ENCODE measurements at places on chromosomes 12 and 14.

DNA sequence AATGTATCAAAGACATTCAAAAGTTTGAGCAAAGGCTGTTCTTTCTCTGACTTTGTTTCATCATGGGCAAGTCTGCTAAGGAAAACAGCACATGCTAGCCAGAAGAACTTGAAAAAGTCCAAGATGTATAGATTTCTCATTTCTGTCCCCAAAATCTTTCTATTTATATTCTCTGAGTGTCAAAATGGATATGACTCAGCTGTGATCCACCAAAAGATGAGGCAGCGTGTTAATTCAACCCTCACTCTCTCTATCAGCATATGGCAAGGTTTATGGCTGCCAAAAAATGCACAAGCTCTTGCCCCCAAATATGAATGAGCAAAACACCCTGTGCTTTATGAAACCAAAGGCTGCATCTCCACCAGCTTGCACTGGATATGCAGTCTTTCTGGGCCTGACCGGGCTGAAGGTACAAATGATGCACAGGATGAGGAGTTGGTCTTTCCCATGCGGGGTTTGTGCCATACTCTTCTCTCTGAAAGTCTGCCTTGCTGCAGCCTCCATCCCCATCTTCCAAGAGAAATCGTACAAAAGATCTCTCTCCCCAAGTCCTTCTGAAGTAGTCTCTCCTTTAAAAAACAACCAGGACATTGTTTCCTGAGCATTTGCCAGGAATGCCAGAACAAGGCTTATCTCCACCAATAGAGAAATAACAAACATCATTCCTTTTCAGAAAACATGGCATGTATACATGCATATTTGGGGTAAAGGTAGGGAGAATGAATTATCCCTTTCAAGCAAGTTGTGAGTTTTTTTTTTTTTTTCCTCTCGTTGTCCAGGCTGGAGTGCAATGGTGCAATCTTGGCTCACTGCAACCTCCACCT, 203.4 kb downstream of the TMX1 start:
- peak; percentile 83 for DNase-seq

DNA sequence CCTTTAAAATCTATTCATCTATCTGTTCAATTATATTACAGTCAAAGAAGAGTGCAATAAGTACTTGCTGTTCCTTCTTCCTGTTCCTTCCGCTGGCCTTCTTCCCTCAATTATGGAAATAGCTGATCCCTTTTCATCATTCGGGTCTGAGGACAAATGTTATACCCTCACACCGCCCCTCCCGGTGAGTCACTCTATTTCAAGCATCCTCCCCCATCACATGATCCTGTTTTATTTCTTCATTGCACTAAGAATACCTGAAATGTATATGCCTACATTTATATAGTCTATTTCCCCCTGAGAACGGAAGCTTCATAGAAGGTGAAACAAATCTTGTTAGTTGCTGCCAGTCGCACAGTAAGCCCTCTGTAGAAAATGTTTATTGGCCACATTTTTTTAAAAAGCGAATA, 2.5 kb downstream of the SLC38A1 start:
- peak; percentile 71 for DNase-seq

DNA sequence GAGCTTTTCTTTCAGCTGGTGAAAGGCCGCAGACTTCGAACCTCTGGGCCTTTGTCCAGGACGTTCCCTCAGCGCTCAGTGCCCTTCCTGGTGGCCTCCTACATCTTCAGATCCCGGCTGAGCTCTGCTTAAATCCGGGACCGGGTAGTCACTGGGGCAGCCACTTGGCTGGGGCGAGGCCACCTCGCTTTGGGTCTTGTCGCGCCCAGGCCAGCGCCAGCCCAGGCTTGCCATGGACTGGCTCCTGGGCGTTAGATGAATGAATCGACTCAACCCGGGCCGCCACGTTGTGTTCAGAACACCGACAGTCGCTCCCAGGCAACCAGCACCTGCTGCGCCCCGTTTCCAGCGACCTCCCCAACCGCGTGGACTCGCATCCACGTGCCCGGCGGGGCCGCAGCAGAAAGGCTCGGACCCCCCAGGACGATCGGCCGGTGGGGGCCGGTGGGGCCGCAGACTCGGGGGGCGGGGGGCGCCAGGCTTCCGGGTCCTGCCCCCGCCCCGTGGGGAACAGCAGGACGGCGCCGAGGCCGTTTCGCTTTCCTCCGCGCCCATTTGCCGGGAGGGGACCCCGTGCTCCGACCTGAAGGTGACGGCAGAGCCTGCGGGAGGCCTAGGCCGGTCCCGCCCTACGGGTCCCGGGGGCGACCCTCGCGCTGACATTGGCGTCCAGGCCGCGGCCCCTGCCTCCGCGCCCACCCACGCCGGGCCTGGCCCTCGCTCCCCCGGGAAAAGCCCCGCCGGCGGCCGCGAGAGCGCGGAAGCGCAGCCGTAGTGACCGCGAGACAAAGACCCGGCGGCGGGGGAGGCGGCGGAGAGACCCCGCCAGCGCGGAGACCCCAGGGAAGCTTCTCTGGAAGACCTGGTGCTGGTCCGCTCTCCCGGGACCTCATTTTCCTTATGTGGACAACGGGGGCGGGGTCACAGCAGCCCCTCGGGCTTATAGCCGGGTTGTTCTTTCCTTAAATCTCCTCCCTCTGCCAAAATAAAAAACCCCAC, 37.3 kb upstream of the RCOR1 start:
- DNase-seq, result no peak

- DNase-seq, result no peak
These were observed 114.0 kb downstream of the ALX1 start for GRCh38 chr12:85394065-85394464.

DNA sequence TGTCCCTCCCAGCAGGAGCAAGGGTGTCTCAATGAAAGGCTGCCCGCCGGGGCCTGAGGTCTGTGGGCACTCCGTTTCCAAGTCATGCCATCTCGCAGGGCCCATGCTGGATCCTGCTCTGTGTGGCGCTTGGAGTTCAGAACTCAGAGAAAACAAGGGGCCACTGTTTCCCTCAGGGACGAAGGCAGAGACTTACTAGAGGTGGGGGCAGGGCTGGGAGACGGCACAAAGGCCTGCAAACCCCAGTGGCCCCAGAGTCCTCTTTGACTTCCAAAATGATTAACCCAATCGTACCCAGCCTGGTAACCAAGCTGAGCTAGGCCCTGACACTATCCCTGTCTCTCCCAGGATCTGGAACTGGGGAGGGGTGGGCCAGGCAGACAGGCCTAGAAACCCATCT, 95.8 kb downstream of the ITPK1 start:
- DNase-seq, result no peak

DNA sequence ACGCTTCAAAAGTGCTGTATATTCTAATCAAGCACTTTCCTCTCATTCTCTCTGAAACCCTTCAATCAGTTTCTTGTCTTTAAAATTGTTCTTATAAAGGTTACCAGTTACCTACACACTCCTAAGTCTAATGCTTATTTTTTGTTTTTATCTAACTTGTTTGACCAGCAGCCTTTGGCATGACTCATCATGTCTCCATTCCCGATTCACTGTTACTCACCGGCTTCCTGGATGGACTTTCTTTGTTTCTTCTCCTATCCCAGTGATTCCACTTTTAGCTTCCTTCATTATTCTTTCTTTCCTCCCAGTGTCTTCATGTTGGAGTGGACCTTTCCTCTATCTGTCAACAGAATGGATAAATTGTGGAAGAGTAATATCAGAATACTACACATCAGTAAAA, 368.6 kb upstream of the CCDC196 start:
- DNase-seq, result peak; percentile 25

DNA sequence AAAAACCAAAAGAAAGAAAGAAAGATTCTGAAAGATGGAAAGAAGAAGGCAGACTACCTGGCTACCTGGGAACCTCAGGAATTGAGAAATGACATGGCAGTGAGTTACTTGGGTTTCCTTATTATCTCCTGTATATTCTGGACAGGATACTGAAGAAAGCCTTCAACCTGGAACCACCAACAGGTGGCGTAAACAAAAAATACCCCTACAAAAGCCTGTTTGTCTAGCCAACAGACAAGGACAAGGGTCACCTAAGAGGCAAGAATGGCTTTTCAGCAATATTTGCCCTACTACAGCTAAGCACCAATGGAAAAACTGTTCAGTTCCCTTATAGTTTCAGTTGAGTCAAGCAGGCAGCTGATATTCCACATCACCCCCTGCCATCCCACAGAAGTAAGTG, 274.9 kb downstream of the GPHN start:
- no peak for DNase-seq

DNA sequence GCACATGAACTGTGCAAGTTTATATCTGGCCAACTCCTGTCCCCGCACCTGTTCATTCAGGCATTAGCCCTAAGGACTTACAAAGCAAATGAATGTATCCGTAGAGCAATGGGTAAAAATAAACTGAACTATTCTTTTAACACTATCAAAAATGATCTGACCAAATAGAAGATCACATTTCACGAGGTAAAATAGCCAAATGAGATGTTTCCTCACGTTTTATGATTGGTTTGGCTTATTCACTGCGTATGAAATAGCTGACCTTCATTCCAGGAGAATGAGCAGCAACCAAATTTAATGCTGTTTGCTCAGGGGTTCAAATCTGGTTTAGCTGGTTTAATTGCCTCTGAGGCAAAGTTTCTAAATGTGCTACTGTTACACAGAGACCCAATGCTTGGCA, 216.0 kb upstream of the EEA1 start:
- no peak for DNase-seq
